ENCODE measurements at places on chromosomes 2 and 18. TPM values are rescaled to one million over a fixed set of nuclear protein-coding genes. Genes with fewer than 3 reads are reported as not detected.

HMSD gene
- 0.88 TPM for total RNA-seq

GKN2 gene
- total RNA-seq = not detected

ALLC gene
- total RNA-seq = not detected

TLX2 gene
- not detected for total RNA-seq

POTEI gene
- 1.8 TPM for total RNA-seq

WNT6 gene
- not detected for total RNA-seq

All from neural progenitor cell (in vitro differentiated cells).